ENCODE measurements at places on chromosomes 3 and 15. TPM values are rescaled to one million over a fixed set of nuclear protein-coding genes. Genes with fewer than 3 reads are reported as not detected.
A peak's percentile ranks its signal among the peaks of the same experiment; 100 is the strongest.

Gene DUOXA2
- total RNA-seq = not detected

Gene CTDSPL2
- 24.1 TPM for total RNA-seq

Gene OSBPL10
- 73.9 TPM for total RNA-seq

Gene KNG1
- total RNA-seq = not detected

Gene ADCY5
- 2.1 TPM for total RNA-seq

Gene POLQ
- 0.33 TPM for total RNA-seq

Gene IL5RA
- total RNA-seq = 3.5 TPM

Gene SAMD7
- not detected for total RNA-seq

Gene ADGRG7
- total RNA-seq = not detected

Gene ZNF385D
- total RNA-seq = 9.2 TPM

Gene DUOXA1
- 84.2 TPM for total RNA-seq

Gene GABRR3
- not detected for total RNA-seq

Gene ERICH6
- not detected for total RNA-seq

- no peak for DNase-seq
These were observed 20.7 kb downstream of the ITGA11 start for GRCh38 chr15:68411343-68411675.

DNA sequence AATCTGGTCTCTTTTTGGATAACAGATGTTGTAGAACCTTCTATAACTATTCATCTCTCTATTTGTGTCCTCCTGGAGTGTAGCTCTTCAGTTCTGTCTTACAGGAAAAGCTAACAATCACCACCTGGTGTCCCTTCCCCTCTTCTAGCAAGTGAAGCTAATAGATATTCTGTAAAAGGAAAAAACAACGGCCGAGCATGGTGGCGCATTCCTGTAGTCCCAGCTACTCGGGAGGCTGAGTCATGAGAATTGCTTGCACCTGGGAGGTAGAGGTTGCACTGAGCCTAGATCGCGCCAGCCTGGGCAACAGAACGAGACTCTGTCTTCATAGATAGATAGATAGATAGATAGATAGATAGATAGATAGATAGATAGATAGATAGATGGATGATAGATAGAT, 779.4 kb downstream of the TUSC7 start:
- DNase-seq = no peak

- peak; percentile 93 for DNase-seq
These were observed 67.2 kb downstream of the CACNA2D2 start for GRCh38 chr3:50436114-50436674.

DNA sequence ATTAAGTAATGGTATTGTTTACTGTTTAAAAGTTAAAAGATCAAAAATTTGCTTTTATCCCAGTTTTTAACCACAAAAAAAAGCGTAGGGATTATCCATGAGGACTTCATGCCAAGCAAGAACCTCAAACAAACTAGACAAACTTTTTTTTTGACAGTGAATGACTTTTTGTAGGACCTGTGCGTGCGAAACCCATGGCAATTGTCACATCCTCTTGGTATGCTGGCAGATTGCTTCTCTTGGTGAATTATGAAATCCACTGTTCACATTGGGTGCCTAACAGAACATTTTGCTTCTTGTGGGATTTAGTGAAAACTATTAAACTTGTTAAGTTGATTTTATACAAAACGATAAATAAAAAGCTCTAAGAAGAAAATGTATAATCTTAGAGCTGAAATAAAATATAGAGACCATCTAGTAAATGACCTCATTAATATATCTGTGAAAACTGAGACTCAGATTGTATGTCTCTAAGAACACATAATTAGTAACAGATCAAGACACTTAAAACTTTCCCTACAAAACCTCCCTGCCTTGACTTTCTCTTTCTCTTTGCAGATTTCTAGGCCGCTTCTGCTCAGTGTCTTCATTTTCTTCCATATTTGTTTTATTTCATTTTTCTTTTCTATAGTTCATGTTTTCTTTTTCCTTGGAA, 87.3 kb upstream of the CGNL1 start:
- DNase-seq = no peak

- DNase-seq = no peak
These were observed 227.8 kb upstream of the TBL1XR1 start for GRCh38 chr3:177425042-177425441.

DNA sequence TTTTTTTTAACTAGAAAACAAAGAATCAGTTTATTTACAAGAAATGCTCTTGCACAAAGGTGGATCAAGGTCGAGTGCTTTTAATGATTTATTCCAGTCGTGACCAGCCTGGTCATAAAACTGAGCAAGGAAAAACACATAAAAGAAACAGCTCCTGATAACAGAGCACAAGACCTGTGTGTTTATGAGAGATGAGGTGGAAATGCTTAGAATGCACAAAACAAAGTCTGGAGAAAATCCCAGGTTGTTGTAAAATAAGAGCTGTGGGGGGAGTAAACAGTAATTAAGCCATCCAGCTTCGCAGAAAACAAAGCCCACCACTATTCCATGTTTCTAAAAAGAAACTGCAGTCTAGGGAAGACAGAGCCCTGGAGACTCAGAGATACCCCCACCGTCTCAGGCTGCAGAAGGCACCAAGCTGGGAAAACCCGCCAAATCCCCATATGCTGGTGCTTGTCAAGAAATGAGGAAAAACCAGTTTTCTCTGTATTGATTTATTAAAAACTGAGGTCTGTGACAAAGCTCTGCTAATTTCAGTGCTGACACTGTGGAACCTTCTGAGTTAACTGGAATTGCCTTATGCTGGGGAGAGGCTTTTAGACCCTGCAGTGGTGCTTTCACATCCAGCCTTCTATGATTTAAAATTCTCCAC, 139.3 kb downstream of the ADAMTS17 start:
- DNase-seq = no peak

DNA sequence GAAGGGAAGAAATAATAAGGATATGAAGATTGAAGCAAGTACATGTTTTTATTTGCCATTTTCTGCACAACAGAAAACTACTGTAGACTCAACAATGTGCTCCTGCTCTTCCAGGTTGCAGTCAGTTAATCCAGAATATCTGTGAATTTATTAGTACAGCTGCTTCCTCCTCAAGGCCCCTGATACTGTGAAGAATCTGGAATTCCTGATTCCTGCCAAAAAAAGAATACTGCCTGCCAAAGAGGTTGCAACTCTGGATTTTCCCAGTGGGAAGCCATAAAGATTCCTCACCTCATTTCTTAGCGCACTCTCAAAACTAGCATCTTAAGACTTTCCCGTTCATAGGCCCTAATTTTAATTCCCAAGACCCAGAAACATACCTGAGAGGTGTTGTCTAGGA, 33.6 kb upstream of the LRRC3B start:
- DNase-seq = no peak

DNA sequence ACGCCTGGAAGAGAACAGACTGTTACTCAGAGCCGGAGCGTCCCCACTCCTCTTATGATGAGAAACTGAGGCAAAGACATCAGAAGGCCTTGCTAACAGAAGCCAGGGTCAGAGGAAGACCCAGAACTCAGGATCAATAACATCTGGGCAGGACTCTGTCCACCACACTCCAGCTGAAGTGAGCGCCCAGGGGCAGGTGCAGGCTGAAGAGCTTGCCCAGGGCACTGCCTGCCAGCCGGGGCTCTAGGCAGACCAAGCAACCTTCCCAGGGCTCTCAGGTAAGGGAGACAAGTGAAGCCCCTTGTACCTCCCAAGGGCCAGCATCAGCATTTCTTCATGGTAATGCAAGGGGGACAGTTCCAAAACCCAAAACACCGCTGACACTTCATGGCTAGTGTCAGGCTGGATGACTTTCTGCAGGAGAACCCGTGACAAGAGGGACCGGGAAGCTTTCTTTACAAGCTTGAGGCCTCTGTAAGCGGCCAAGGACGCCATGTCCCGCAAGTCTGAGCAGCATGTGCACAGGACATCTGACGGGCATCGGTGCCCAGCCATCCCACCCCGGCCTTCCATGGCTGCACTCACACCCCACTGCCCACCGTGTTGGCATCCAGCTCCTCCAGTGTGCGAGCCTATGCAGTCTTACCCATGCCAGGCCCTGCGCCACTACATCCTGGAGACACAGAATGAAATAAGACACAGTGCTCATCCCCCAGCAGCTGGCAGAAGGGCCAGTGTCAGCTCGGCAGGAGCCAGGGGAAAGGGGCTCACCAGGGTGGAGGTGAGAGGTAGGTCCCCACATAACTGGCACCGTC, 14.1 kb downstream of the XXYLT1 start:
- DNase-seq = peak; percentile 68

GRCh38 chr15:79981831-79982455, 10.9 kb upstream of the BCL2A1 start:
- no peak for DNase-seq

DNA sequence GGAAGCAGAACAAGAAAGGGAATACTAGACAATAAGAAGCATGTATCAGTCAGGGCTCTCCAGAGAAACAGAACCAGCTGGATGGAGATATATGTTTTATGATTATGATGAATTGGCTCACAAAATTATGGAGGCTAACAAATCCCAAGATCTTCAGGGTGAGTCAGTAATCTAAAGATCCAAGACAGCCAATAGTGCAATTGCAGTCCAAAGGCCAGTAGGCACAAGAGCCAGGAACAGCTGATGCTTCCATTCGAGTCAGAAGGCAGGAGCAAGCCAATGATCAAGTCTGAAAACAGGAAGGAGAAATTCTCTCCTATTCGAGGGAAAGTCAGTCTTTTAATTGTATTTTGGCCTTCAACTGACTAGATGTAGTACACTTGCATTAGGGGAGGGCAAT, 164.9 kb upstream of the ST8SIA2 start:
- no peak for DNase-seq

DNA sequence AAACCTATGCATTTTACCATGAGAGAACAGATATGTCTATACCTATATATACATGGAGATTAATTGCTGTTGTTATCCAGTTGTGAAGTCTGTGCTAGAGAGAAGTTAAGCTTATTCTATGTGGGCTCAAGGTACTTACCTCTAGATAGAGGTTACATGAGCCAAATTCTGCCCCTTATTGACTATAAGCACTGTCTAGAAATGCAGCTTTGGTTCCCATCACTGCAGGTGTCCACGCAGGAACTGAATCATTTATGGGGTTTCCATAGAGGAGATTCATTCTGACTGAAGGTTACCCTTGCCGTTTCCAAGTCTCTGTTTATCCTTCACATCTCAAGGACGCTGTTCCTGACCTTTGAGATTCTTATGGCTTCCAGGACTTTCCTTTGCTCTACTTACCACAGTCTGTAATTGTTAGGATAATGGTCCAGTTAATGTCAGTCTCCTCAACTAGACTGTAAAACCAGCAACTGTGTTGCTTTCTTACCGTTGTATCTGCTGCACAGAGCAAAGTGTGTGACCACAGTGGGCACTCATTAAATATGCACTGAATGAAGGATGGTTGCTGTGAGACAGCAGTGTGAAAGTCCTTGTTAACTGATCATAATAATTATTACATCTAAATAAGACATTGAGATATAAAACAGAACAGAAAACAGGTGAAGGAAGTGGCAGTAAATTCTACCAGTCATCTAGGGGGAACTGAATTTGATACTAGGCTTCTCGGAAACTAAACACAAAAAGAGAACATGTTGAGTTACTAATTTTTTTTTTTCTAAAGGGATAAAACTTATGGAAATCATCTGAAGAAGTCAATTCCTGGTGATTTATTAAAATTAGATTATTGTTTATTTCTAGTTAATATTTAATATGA, 44.0 kb upstream of the BCL6 start:
- no peak for DNase-seq

DNA sequence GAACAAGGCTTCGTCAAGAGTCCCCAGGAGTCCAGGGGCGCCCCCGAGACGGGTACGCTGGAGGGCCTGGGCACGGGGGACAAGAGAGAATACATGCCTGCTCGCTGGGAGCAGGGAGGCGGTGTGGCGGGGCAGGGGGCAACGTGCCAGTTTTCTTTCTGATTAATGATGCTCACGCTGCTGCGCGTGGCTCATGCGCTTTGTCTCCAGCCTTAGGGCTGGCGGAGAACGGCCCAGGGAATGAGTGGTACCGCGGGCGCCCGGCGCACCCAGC, 408 bp upstream of the ARPP21 start:
- DNase-seq = no peak

DNA sequence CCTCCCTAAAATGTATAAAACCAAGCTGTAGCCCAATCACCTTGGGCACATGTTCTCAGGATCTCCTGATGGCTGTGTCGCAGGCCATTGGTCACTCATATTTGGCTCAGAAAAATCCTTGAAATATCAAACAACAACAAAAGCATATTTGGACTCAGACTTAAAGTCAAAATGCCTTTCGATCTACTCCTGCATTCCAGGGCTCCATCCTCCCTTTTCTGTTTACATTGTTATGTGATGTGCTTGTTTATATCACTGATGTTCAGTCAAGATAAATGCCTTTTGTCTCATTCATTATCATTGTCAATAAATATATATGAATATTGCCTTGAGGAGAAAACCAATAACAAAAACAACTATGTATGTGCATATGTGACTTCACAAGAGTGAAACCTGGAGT, 31.7 kb downstream of the HGD start:
- DNase-seq = no peak

GRCh38 chr15:81595752-81596151, 221.7 kb upstream of the TMC3 start:
- DNase-seq = no peak

- peak; percentile 56 for DNase-seq
These were observed 38.8 kb downstream of the BHLHE40 start for GRCh38 chr3:5017925-5018531.

DNA sequence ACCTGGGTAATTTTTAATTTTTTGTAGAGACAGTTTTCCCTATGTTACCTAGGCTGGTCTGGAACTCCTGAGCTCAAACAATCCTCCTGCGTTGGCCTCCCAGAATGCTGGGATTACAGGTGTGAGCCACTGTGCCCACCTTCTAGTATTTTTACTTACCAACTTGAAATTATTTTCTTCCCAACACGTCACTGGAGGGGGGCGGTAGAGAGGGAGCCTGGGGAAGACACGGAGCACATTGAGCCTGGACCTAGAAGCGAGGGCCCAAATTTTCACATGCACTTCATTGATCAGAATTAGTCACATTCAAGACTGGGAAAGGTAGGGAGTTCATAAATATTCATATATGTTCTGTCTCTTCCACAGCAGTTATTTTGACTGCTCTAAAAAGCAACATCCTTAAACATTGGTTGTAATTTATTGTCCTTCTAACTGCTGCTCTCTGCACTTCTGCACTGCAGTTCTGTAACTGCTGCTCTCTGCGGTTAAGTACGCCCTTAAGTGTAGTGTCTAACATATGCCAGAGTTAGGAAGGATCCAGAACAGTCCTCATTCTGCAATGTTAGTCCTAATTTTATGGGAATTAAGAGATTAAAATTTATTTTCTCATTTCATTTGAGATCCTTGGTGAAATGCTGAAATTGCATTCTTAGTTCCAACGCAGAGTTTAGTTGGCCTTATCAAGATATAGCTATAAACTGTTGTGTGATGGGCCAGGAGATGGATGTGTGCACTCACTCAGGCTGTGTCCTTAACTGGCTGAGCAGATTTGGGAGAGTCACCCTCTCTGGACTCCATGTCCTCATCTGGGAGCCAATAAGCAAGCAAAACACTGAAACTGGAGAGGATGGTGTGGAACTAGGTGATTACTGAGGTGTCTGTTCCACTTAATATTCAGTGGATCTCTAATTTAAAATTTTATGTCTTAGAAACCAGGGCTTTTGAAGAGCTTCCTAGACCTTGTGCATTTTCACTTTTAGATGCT, 98.2 kb downstream of the STRIT1 start:
- DNase-seq = no peak

DNA sequence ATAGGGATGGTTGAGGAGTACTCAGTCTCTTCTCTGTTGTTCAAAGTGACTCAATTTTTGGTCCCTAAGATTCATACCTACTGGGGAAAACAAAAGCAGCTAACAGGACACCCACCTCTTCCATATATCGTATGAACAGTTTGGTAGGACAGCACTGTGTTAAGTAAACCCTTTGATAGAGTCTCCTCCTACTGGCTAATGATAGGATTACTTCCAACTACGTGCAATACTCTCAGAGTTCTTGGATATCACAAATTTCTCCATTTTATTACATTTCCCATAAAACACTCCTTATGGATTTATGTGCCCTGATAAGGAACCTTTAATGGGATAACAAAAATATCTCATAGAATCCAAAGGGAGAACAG, 200.2 kb upstream of the GOLGA6L4 start:
- no peak for DNase-seq
